Caudate nucleus (tissue), 63 donors: ENCODE measurements at places on chromosomes 5 and 9.

GRCh38 chr5:77311214-77311571, 100.7 kb downstream of the PDE8B start:
- no peak for DNase-seq

DNA sequence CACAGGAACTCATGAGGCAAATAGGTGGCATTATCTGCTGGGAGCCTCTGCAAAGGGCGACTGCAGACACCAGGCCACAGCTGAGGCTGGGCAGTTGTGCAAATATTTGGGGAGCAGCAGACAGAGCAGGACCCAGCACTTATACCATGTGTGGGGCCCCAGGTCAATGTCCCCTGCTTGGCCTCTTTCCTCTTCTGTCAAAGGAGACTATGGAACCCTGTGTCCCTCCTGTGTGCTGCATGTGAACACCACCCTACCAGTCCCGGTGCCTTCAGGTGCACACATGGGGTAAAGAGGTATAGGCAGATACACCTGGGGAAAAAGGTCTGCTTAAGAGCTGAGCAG, 50.8 kb downstream of the ROR2 start:
- DNase-seq: no peak

DNA sequence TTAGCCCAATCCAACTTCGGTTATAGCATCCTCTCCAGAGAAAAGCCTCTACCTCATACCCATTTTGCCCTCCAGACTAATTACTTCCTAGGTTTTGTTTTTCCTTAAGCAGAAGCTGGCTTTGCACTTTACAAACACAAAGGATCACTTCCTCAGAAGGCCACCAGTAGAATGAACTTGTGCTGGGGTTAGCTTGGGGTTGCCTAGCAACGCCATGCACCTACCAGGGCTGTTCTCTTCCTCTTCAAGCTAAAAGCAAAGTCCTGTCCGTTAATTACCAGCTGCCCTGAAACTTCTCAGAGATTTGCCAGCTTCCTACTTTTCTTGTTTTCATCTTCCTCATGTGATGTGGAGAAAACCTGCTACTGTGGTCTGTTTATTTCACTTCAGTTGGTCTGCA, 132.0 kb upstream of the WWC1 start:
- DNase-seq: no peak

- no peak for DNase-seq
These were observed 83.7 kb downstream of the TMEM215 start for GRCh38 chr9:32867026-32867425.
